Activated T-cell treated with anti-CD3 and anti-CD28 coated beads, Interleukin-2, amount 50 U/mL, for 4 hours (primary cell): ENCODE measurements at places on chromosomes 3 and 15. TPM values are rescaled to one million over a fixed set of nuclear protein-coding genes. Genes with fewer than 3 reads are reported as not detected.

The GPR27 gene
- total RNA-seq, result 2.4 TPM

The CD86 gene
- total RNA-seq, result 1.8 TPM

DNA sequence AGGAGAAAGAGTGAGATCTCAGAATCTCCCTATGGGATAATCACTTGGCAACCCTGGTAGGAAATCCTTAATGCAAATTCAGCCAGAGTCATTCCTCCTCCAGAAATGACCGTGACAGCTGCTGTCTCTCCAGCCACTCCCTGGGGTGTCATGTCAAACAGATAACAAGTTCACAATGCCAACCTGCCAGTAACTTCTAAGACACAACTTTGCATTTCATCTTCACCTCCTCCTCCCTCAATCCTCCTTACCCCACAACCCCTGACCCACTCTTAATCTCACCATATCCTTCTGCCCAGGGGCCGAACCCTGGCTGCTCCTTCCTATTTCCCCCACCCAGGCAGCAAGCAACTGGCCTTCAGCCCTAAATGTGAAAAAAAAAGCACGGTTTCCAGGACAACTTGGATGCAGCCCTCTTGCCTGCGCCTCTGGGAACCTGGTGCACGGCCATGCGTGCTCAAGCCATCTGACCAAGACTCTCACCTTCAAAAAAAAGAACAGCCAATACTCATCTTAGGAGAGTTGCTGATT lies 166.0 kb downstream of the NTRK3 start:
- no peak for DNase-seq

DNA sequence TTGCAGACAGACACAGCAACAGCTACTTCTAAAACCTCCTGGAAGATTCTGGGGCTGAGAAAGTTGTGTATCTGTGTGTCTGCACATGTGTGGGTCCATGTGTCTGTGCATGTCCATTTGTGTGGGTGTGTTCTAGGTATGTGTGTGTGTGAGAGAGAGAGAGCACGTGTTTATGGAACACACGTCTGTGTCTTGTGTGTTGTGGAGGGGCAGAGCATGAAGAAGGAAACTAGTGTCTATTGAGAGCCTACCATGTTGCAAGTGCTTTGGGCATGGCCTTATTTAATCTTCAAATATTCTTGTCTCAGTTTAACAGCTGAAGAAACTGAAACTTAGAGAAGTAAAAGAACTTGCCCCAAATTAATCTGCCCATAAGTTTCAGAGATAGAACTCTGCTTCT lies 327.5 kb downstream of the UACA start:
- no peak for DNase-seq

DNA sequence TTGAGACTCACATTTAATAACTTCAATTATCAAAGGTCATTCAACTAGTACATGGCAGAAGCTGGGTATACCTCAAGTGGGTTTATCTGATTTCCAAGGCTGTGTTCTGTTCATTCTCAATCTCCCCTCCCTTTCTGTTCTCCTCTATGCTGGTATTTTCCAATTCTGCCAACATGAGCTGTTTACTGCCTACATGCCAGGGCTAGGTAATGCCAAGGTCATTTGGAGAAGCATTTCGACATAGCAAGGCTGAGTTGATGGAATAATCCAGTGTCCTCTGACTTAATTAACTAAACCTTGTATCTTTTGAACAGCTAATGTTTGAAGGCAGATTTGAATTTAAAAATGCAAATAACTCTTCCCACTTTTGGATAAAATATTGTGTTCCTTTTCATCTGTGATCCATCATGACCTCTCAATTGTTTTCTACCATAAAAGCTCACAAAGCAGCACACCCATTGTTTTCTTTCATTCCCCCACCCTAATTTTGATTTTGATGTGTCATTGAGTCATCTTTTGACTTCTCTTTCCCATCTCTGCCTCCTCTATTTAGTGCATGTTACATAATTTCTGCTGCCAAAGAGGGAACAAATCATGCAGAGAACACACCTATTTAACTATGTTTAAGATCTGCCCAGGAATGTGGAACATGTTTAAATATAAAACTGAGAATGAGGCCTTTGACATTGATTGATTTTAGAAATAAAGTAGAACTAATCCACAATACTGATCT lies 308.8 kb upstream of the NR2E3 start:
- DNase-seq, result no peak

DNA sequence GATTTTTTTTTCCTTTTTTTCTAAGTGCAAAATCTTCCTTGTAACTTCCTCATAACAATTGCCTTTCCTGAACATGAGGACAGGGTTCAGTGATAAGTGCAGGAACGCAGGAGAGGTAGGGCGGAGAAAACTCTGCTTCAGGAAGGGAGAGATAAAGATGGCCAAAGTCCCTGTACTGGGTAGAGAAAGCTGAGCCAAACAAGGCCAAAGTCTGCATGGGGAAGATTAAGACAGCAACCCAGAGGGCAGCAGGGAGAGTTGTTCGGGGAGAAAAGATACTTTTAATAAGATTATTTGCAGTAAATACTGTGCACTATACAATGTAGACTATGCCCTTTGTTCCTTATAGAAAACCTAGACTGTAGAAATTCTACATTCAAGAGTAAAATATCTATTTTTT lies 55.4 kb upstream of the LRRFIP2 start:
- DNase-seq, result no peak

The CHRFAM7A gene
- total RNA-seq, result 0.90 TPM

The SEMA7A gene
- total RNA-seq, result 195 TPM

DNA sequence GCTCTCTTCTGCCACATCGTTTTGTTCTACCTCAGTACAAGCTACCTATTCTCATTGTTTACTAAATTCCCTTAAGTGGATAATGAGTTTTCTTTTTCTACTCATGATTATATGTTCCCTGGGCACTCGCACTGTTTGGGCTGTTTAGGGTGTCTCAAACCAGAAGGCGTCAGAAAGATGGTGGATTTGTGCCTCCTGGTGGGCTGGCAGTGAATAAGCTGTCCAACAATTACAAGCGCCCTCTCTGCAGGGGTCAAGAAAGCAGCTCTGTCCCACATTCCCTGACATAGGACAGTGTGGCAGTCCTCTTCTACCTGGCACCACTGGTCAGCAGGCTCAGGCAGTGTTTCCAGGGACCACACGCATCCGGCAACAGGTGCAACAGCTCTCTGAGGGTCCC lies 173.4 kb upstream of the PPP2R3A start:
- DNase-seq, result no peak

- no peak for DNase-seq
Measured at GRCh38 chr15:90419206-90419605, 31.2 kb downstream of the IQGAP1 start.

The ACOX2 gene
- total RNA-seq, result not detected

The FBLN2 gene
- 0.16 TPM for total RNA-seq

The PARP15 gene
- 2.5 TPM for total RNA-seq
